T-helper 17 cell (primary cell): ENCODE measurements at places on chromosomes 2 and 18.

- no peak for DNase-seq
These were observed 143.1 kb downstream of the DNER start for GRCh38 chr2:229571243-229571642.

- DNase-seq: no peak
These were observed 80.3 kb downstream of the NPAS2 start for GRCh38 chr2:100900156-100900795.

DNA sequence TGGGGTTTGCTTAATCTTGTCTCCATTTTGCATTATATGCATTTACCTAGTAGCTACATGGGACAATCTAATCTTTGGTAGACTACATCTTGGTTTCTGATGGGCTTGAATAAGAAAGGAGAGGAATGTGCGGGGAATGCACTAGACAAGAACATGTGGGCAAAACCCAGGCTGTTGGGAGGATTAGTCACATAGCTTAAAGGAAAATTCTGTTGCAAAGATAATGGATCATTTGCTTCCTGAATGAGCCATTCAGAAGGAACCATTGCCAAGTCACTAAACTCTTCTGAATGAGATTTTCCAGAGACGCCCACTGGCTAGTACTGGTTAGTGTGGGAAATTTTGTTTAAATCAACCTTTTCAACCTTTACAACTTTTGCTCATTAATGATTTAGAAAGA lies 84.8 kb downstream of the OSBPL6 start:
- no peak for DNase-seq

DNA sequence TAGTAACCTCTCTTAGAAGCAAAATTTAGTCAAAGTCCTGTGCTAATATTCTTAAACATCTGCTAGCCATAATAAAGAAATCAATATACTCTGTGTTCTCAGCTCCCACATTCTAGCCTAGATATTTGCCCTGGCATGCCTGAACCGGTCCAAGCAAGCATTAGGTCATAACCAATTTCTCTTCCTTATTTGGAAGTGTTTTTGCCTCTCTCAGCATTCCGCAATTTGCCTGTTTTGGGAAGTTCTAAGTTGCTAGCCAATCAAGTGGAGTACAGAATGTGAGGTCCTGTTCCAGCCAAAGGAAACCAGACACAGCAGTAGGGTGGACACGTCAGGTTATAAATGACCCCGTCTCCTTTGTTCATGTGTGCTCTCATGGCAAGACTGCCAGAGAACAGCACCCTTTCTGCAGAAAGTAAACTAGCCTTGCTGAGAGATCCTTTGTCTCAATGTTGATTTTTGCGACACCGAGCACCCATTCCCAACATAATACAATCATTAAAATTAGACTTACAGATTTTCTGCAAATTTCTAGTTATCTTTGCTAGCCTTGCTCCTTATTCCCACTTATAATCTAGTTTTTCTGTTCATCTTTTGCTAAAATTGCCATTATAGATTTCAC lies 13.0 kb upstream of the SULT1C4 start:
- no peak for DNase-seq

- DNase-seq: no peak
These were observed 7.5 kb downstream of the COPS8 start for GRCh38 chr2:237092920-237093781.
